ENCODE measurements at places on chromosomes 4 and X.
A peak's percentile ranks its signal among the peaks of the same experiment; 100 is the strongest.

GRCh38 chrX:31154946-31155345 lies 83.1 kb upstream of the FTHL17 start:
- no peak for DNase-seq

- DNase-seq, result peak; percentile 21
These were observed 37.4 kb upstream of the SLC10A4 start for GRCh38 chr4:48445704-48446103.

DNA sequence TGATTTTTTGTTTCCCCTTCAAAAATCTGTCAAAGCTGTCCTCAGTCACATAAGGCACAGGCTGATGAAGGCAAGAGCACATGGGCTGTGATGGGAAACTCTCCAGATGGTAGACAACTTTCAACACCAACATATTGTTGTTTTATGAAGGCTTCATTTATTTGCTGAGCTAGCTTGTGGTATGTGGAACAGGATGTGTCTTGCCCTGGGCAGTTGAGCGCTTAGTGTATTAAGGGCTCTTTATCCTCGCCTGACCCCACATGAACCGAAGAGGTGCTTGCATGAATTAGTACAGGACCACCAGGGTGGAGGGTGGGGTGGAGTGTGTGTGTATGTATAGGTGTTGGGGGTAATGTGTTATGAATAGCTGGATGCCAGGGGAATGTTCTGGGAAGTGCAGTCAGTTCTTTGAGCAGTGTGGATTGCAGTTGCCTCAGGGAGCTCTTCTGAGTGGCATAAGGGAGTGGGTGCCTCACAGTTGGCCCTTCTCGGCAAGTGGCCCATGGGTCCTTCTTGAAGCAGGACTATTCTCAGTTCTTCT lies 103.1 kb downstream of the PHEX start:
- no peak for DNase-seq

GRCh38 chr4:76197031-76197743 lies 16.4 kb downstream of the SCARB2 start:
- no peak for DNase-seq

GRCh38 chr4:129136433-129136832 lies 40.5 kb downstream of the C4orf33 start:
- DNase-seq, result no peak

DNA sequence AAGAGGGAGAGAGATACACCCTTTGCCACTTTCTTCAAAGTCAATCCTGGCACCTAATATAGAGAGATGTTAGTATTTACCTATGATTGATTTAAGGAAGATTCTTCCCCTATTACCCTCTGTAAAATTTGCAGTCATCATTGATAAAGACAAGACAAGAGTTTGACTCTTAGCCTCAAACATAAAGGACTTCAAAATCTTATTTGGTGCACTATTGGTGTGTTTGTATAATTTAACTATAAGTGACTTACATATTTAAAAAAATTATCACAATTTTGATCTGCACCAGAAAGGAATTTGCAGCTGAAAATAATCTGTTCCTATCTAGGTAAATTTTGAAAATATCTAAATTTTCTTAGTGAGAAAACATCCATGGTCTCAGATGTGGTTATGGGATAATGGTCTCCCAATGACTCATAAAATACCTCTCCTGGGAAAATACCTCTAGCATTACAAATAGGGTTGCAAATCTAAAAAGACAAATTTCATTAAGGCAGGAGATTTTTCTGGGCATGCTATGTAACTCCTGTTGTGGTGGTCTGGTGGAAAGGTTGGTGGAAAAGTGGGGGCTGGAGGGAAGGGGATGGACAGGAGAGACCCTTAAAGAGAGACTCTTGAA lies 173.6 kb upstream of the MED14 start:
- DNase-seq, result no peak

- DNase-seq, result no peak
These were observed 4.1 kb downstream of the BRS3 start for GRCh38 chrX:136491832-136492231.

DNA sequence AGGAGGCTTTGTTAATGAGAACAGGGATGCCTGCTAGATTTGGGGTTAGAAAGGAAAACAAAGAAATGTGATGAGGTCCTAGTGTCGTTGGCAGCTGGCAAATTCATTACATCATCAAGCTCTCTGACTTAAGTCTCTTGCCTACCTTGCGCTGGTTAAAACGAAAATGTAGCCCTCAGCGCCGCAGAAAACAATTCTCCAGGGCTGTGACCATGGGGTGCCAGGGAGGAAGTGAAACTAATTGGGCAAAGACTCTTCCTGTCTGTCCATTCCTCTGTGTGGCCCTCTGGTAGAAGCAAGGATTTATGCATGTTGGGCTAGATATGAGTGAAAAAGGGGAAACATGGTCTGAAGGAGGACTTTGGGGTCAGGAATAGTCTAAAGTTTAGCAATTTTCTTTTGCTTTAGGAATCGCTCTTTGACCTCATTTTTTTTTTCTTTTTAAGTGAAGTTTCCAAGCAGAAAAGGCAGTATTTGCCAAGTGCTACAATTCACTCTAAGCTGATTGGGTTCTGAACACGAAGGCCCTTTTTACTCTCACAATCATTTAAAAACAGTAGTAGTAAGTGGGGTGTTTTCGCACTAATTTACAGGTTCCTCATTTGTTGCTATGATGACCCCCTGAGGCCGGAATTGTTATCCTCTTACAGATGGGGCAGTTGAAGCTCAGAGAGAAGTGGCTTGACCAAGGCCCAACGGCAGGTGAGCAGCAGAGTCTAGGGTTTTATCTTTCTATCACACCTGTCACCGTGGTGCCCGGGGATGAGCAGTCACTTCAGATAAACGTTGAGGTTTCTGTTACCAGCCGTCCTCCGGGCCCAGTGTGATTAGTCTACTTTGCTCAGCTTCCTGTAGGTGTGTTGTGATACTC lies 27.3 kb upstream of the CHRNA9 start:
- peak; percentile 79 for DNase-seq

- no peak for DNase-seq
These were observed 54.3 kb downstream of the NRK start for GRCh38 chrX:105876658-105877057.

GRCh38 chrX:109264878-109265277 lies 217.0 kb downstream of the GUCY2F start:
- DNase-seq, result no peak

DNA sequence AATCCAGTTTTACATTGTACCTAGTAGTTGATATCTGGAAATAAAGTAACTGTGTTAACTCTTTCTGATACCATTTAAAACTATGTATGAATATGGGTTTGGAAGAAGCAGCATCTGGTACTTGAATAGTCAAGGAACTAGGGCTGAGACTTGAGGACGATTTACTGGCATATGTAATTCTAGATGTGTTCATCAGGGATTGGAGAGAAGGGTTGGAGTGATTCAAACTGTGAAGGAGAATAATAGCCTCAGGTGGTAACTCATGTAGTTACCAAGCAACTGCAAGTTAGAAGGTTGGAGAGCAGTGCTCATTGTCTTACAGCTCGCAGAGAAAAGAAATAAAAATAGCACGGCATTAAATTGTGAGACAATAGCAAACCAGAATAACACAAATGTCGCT lies 29.5 kb upstream of the TXLNG start:
- no peak for DNase-seq

GRCh38 chrX:150736475-150736874 lies 43.3 kb downstream of the MTMR1 start:
- peak; percentile 2 for DNase-seq
